ENCODE measurements at places on chromosomes 12 and 14.

- no peak for DNase-seq
Measured at GRCh38 chr12:127923501-127923900, 343.5 kb upstream of the TMEM132C start.

DNA sequence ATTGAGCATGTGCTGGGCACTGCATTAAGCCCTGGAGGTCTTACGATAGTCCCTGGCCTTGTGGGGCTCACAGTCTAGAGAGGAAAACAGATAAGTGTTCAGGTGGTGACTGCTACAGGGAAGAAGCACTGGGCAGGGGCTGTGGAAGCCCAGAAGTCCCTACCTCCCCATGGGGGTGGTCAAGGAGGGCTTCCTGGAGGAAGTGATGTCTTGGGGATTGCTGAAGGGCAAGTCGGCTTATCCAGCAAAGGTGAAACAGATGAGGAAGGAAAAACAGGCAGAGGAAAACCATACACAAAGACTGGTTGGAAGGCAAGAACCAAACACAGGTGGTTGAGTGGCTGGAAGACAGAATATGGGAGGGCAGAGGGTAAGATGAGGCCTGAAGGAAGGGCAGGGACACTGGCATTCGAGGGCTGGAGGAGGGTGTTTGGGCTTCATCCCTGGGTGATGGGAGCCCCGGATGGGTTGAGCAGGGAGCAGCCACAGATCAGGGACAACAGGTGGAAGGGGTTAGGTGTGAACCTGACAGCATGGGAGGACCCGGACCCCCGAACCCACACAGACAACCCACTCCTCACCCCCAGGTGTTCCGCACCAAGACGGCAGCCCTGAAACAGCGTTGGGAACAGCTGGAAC, 2.8 kb downstream of the CFAP73 start:
- no peak for DNase-seq

DNA sequence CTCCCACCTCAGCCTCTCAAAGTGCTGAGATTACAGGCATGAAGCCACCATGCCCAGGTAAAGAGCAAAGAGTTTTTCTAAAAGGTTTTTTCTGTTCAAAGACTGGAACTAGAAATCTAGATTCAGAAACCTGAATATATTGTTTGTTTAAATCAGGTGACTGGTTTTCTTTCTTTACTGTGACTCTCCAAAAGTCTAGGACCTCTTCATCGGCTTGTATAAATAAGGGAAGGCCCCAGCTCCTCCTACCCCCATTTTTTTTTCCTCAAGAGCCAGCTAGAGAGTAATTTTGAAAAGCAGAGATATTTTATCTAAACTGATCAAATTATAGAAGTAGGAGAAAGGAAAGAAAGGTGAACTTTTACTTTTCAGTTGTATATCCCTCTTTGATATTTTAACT, 48.0 kb downstream of the TMEM116 start:
- DNase-seq: no peak

- no peak for DNase-seq
Measured at GRCh38 chr12:49314811-49315210, 8.2 kb upstream of the TROAP start.

- DNase-seq: no peak
Measured at GRCh38 chr12:77437206-77437605, 371.8 kb upstream of the E2F7 start.

DNA sequence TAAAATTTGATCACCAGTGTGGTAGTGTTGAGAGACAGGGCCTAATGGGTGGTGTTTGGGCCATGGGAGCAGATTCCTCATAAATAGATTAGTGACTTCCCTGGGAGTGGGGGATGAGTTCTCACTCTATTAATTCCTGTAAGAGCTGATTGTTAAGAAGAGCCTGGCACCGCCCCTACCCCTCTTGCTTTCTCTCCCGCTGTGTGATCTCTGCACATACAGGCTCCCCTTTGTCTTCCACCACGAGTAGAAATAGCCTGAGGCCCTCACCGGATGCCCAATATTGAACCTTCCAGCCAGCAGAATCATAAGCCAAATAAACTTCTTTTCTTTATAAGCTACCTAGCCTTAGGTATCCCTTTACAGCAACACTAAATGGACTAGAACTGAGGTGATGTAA, 31.9 kb upstream of the CAND1 start:
- DNase-seq: no peak

GRCh38 chr14:73027546-73027945, 640 bp upstream of the ZFYVE1 start:
- DNase-seq: no peak

GRCh38 chr12:88549929-88550328, 30.3 kb downstream of the KITLG start:
- DNase-seq: no peak

DNA sequence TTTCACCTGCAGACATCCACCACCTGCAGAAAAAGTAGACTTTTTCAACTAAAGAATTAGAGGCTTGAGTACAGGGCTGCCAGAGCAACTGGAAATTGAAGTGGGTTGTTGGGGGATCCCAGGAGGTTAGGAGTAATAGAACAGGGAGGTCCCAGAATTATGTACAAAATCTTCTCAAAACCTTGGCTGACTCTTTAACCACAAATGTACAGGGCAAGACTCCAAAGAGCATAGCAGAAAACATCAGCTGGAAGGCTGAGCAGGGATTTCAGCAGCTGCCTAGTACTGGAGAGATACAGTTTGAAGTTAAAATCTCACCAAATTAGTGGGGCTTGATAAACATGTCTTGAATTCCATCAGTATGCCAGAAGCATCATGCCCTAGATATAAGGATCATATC, 191.6 kb downstream of the CRADD start:
- DNase-seq: no peak

DNA sequence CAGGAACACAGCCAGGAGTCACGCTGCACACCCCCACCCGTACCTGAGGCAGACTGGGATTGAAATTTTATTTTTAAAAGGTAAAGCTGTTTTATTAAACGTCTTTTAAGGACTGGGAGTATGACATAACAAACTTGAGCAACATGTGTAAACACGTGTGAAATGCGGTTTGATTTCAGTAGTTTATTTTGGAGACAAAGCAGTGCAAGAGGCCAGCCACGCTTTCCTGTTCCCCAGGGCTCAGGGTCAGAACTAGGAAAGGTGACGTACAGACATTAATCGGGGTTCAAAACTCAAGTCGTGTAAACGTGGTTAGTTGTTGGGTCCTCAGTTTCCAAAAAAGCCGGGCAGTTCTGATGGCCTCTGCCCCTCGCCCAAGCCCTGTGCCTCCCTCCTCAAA, 16.7 kb downstream of the CHGA start:
- no peak for DNase-seq

DNA sequence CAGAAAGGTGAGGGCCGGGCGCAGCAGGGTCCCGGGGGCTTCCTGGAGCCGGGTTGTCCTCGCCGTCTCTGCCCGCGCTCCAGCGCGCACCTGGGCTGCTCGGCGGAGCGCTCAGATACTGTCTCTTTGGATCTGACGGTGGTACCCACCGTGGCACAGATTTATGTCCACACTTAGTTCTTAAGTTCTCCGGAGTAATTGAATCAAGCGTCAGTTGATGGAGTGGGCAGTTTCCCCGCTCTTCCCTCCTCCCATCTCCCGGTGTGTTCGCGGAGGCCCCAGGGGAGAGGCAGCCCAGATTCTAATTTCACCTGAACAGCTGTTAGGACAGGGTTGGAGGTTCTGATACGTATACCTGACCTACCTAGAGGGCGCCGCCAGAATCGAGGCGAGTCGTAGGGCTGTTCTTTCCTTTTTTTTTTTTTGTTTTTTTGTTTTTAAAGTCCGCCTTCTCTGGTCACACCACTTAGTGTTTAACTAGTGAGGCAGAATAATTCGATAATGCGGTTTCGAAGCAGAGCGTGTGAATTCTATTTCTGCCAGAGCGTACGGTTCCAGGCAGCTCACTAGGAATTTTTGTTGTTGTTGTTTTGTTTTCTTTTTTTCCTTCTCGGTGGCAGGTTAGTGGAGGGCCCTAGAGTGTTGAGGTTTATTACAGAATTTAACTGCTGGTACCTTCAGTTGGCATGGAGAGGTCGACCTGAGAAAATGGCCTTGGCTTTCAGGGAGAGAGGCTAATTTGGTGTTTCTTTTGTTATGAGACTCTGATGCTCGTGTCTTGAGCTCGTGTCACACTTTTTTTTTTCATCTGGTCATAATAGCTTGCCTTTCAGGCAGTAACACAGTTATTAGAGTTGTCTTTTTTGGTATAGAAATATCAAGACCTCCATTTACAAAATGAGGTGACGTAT, 22.3 kb upstream of the GNS start:
- DNase-seq: no peak

DNA sequence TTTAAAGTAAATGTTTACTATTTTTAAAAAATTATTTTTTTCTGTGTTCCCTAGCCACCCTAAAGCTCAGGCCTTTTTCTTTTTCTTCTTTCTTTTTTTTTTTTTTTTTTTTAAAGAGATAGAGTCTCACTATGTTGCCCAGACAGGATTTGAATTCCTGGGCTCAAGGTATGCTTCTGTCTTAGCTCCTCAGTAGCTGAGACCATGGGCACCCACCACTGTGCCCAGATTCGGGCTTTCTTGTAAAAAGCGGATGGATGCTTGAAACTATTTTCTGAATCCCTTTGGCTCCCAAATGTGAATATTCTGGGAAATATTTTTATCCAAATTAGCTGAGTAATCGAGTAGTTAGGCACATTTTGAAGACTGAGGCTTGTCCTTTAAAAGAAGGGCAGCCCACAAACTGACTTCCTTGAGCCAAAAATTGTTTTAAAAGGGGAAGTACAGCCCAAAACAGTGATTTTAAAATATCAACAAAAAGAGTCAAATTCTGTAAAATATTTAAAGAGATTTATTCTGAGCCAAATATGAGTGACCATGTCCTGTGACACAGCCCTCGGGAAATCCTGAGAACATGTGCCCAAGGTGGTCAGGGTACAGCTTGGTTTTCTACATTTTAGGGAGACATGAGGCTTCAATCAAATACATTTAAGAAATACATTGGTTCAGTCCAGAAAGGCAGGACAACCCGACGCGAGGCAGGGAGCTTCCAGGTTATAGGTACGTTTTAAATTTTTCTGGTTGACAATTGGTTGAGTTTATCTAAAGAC, 28.8 kb upstream of the HIGD1C start:
- DNase-seq: no peak

DNA sequence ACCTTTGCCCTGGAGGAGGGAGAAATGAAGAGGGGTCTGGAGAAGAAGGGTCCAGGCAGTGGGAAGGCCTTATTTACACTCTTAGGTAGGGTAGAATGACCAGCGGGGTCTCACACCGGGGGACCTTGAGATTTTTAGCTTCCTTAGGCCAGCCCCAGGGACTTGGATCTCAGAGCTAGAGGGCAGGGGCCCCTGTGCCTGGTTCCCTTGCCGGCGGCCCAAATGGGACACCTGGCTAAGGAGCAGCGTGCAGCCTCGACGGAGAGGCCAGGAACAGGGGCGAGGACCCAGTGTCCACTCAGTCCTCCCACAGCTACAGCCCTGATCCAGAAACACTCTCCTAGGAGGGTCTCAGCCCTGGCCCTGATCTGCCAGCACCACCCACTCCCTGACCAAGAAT, 41.8 kb downstream of the DIO3 start:
- no peak for DNase-seq

GRCh38 chr14:45249856-45250575, 3.0 kb downstream of the MIS18BP1 start:
- no peak for DNase-seq

GRCh38 chr14:58914279-58914855, 274.1 kb upstream of the DAAM1 start:
- no peak for DNase-seq

DNA sequence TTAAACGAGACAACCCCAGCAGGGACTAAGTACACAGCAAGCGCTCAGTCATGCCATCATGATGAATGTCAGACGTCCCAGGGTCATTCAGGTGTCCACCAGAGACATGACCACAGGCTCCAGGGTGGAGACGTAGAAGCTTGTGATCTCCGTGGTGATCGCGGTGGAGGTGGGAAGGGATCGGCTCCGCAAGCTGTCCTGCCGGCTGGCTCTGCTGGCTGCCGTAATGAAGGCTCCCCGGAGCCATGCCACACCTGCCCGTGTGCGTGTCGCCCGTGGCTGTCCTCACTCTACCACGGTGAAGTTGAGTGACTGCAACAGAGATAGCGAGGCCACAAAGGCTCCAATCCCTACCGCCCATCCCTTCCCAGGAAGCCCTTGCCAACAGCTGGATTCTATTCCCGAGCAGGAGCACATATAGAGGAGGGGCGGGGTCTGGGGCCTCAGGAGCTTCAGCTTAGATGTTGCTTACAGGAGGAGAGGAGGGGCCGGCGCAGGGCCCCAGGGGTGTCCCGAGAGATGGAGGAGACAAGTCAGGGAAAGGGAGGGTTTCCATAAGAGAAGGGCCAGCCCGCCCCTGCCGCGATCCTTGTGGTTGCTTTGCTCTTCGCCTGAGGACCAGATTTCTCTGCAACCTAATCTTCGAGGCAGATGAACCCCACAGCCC, 332.6 kb upstream of the SFSWAP start:
- no peak for DNase-seq

- no peak for DNase-seq
Measured at GRCh38 chr12:6295094-6295811, 15.2 kb upstream of the PLEKHG6 start.

DNA sequence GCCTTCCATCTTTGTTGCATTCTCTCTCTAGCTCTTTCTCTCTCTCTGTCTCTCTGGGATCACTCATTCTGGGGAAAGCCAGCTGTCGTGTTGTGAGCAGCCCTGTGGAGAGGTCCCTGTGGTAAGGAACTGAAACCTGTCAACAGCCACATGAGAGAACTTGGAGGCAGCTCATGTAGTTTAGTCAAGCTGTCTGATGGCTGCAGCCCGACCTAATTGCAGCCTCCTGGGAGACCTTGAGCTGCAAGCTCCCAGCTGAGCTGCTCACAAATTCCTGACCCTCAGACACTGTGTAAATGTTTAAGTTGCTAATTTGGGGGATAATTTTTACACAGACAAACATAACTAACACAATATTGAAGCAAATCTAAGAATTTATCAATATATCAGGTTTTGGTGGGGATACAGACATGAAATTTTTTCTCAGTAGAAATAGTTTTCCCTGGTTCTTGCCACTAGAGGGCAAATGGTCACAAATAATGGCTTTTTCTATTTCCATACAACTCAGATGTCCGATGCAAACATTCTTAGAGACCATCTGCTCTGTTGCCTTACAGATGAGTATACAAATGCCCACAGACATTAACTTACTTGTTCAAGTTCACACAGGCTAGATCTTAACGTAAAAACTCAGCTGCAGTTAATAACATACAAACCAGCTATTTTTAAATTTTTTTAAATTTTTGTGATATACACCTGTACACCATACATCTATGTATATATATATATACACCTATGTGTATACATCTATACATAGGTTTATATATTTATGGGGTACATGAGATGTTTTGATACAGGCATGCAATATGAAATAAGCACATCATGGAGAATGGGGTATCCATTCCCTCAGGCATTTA, 15.5 kb upstream of the KRR1 start:
- DNase-seq: no peak

DNA sequence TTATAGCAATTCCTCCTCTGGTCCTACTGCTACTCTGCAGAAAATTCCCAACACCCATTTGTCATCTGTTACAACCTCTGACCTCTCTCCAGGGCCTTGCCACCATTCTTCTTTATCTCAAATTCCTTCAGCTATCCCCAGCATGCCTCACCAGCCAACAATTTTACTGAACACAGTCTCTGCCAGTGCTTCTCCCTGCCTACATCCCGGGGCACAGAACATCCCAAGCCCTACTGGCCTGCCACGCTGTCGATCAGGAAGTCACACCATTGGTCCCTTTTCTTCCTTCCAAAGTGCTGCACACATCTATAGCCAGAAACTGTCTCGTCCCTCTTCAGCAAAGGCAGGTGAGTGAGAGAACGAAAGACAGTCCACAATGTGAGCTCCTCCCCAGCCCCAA, 122.1 kb downstream of the TTLL5 start:
- no peak for DNase-seq

Measured in T-helper 1 cell (primary cell).